EL (cell line): ENCODE measurements at places on chromosomes 6 and 20.

DNA sequence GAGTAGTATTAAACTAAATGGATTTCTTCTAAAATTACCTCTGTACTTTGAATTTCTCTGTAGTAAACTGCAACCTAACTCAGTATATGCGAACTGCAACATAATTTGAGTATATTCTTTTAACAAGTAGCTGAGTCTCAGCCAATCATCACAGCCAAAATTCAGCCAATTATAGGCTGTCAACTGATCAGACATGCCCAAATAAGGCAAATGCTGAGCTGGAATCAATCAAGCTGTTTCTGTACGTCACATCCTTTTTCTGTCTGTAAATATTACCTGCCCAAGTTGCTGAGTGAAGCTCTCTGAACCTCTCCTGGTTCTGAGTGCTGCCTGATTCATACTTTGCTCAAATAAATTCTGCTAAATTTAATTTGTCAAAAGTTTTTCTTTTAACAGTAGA, 9.5 kb upstream of the C6orf58 start:
- no peak for DNase-seq

GRCh38 chr6:169323221-169323620, 69.6 kb upstream of the THBS2 start:
- DNase-seq = no peak

DNA sequence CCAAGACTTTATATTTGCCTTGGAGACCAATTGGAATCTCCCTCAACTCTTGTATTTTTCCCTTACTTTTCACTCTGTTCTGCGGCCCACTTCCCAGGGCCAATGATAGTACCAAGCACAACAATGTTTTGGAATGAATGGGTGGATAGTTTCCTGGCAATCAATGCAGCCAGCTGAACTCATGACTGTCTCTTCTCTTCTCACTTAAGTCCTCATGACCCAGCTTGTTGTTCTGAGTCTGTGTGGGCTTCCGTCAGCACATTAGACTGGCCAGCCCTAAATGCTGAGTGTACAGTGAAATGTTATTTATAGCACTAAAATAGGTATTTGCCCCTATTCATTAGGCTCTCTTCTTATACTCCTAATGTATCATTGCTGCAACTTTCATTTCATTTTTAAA, 5.6 kb upstream of the MBOAT1 start:
- no peak for DNase-seq

GRCh38 chr20:2740702-2741101, 48.1 kb downstream of the EBF4 start:
- no peak for DNase-seq
